ENCODE measurements at places on chromosomes 3 and 15. TPM values are rescaled to one million over a fixed set of nuclear protein-coding genes. Genes with fewer than 3 reads are reported as not detected.

The PIGBOS1 gene
- total RNA-seq = 10.4 TPM

The TRA2B gene
- 148 TPM for total RNA-seq

The SLMAP gene
- 49.5 TPM for total RNA-seq

The NR2E3 gene
- total RNA-seq = not detected

The CGNL1 gene
- 5.7 TPM for total RNA-seq

The EPB42 gene
- 0.20 TPM for total RNA-seq

The ZNF445 gene
- total RNA-seq = 7.0 TPM

The CSTA gene
- total RNA-seq = 575 TPM

The GRK7 gene
- not detected for total RNA-seq

The CLRN1 gene
- total RNA-seq = not detected

The HTR3E gene
- not detected for total RNA-seq

The RNU6-1 gene
- total RNA-seq = not detected

The PLA2G4D gene
- total RNA-seq = 31.5 TPM

The WWTR1 gene
- total RNA-seq = 78.1 TPM

The P2RY1 gene
- 11.6 TPM for total RNA-seq

The SCG5 gene
- total RNA-seq = 1.3 TPM

The SLC24A5 gene
- total RNA-seq = 3.6 TPM

The ENTPD3 gene
- total RNA-seq = 5.0 TPM

The PAQR5 gene
- 4.2 TPM for total RNA-seq

The CHDH gene
- 4.6 TPM for total RNA-seq

The TGM5 gene
- 98.2 TPM for total RNA-seq

The GOLGA6L7 gene
- not detected for total RNA-seq

The CHRNA7 gene
- 0.72 TPM for total RNA-seq

The MASP1 gene
- 16.7 TPM for total RNA-seq

The RTP4 gene
- total RNA-seq = 1.3 TPM

The CYP8B1 gene
- total RNA-seq = not detected

The EPHA3 gene
- 0.65 TPM for total RNA-seq

The SLC27A2 gene
- total RNA-seq = 4.1 TPM

The PTH1R gene
- 2.1 TPM for total RNA-seq

The MOBP gene
- total RNA-seq = 0.13 TPM

The SCN5A gene
- 0.39 TPM for total RNA-seq

The KBTBD8 gene
- 0.46 TPM for total RNA-seq

The SLCO2A1 gene
- 5.4 TPM for total RNA-seq

The PTX3 gene
- 10.8 TPM for total RNA-seq

The TUSC7 gene
- total RNA-seq = not detected

The OR5K2 gene
- total RNA-seq = not detected

The SYNPR gene
- total RNA-seq = not detected

The MYH15 gene
- 0.04 TPM for total RNA-seq

The CCR5 gene
- total RNA-seq = 0.16 TPM

The RHOV gene
- total RNA-seq = 78.5 TPM

The KLHL6 gene
- total RNA-seq = 0.58 TPM

The DUOXA2 gene
- total RNA-seq = not detected
